ENCODE measurements at places on chromosomes 4 and X.

GRCh38 chrX:48776818-48777439 is 9.5 kb upstream of the GATA1 start:
- no peak for DNase-seq

DNA sequence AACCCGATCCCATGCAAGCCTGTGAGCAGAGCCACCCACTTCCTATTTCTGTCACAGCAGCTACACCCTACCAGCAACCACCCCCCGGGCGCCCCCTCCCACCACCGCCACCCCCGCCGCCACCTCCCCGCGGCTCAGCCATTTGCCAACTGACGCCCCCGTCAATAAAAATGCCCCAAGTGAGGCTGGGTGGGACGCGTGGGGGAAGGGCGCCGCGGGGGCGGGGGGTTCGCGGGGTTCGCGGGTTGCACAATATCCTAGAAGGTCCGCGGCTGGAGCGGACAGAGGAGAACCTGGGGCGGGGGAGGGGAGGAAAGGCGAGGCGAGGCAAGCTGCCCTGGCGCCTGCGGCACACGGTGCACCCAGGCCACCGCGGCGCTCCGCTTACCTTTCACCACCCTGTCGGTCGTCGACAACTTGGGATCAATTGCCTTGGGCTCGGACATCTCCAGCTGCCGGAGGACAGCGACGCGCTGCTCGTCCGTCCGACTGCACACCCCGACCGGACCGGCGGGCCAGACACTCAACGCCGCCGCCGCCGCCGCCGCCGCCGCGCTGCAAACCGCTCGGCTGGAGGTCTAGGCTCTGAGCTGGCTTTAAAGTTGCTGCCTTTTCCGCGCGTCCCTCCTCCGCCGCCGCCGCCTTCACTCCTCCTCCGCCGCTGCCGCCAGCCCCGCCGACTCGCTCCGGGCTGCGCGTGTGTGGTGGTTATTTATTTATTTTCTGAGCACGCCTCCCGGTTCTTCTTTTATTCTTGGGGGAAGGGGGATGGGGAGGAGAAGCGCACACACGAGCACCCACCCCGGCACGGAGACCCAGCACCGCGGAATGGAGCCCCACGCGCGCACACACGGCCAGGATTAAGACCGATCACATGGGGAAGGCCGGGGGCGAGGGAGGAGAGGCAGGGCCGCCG is 717 bp downstream of the PPP3CA start:
- DNase-seq: no peak

DNA sequence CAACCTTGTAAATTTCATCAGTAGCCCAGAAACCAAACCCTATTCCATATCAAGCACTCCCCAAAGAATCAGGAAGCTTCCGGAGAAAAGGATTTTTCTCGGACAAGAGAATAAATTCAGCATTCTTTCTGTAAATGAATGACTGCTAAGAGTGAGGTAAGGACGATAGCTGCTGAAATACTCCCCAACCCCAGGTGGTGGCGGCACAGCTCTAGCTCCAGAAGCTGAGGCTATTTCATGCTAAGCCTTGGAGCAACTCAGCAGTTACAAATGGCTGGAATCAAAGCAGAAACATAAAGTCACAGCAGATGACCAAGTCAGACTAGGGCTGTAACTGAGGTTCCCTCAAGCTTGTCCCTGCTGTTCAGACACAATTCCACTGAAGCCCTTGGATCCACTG is 13.9 kb upstream of the PCDH19 start:
- DNase-seq: no peak

GRCh38 chrX:10042055-10042454 is 74.9 kb downstream of the CLDN34 start:
- DNase-seq: no peak

DNA sequence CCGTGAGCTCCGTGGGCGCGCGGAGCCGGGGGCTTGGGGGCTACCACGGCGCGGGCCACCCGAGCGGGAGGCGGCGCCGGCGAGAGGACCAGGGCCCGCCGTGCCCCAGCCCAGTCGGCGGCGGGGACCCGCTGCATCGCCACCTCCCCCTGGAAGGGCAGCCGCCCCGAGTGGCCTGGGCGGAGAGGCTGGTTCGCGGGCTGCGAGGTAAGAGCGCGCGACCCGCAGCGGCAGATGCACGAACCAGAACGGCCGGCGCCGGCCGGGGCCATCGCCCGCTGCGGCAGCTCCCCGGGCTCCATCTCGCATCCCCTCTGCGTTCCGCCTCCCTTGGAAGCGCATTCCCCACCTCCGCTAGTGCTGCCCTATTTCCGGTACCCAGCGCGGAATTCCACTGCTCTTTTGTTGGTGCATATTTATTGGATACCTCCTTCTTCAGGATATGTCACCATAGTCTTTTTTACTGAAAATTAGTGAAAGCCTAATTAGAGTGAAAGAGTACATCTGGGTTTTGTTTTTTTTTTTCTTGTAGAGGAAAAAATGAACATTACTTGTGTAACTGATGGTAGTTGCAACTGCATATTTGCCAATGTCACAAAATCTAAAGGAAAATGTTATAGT is 797 bp downstream of the PKD2 start:
- peak; percentile 8 for DNase-seq

GRCh38 chr4:88672987-88673386 is 24.6 kb downstream of the NAP1L5 start:
- no peak for DNase-seq

- DNase-seq: no peak
Measured at GRCh38 chrX:31199840-31200114, 127.9 kb upstream of the FTHL17 start.

- DNase-seq: no peak
Measured at GRCh38 chr4:55346851-55347255, 811 bp downstream of the SRD5A3 start.

Measured in stimulated activated CD4-positive, alpha-beta T cell treated with anti-CD3 and anti-CD28 coated beads, TNF-alpha, amount 100 ng/mL, for 48 hours (primary cell).